RPMI7951 (cell line): ENCODE measurements at places on chromosomes 12 and 14. TPM values are rescaled to one million over a fixed set of nuclear protein-coding genes. Genes with fewer than 3 reads are reported as not detected.

The RDH16 gene
- total RNA-seq = 0.29 TPM in 1 of 2 replicates, not detected in the other

DNA sequence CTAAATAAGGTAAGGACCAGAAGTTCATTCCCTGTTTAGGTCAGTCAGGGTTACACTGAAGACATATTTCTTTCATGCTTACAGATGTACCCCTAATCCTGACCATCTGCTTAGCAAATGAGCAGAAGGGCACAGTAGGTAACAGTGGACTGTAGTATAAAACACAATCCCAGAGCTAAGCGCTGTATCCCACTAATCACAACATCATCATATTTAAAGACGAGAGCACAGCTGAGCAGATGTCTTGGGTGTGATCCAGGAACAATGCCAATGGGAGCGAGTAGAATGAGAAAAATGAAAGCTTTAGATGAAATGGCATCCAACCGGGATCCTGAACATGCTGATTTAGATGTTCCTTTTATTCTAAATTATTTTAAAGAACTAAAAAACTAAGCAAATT is 213.4 kb downstream of the CCER1 start:
- DNase-seq = no peak

DNA sequence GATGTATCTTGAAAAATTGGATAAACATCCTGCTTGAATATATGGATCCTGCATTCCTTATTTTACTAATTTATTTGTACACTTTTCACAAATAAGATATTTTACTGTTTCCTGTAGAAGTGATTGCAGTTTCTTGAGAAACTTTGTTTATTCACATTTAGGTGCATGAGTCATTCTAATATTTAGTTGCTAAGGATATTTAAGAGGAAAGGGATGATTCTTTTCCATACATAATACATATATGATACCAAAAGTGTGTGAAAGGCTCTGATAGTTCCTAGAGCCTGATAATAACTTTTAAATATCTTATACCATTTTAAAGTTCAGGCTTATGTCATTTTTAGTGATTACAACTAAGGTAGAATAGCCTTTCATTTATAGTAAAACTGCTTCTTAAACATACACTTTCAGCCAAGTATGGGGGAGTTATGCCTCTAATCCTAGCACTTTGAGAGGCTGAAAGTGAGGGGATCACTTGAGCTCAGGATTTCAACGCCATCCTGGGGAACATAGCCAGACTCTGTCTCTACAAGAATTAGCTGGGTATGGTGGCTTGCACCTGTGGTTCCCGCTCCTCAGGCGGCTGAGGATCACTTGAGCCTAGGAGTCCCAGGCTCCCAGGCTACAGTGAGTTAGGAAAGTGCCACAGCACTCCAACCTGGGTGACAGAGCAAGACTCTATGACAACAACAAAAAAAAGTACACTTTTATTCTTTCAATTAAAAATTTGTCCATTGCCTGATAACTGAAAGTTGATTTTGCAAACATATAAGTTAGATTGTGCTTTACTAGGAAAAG is 262.6 kb upstream of the LRIG3 start:
- DNase-seq = no peak

DNA sequence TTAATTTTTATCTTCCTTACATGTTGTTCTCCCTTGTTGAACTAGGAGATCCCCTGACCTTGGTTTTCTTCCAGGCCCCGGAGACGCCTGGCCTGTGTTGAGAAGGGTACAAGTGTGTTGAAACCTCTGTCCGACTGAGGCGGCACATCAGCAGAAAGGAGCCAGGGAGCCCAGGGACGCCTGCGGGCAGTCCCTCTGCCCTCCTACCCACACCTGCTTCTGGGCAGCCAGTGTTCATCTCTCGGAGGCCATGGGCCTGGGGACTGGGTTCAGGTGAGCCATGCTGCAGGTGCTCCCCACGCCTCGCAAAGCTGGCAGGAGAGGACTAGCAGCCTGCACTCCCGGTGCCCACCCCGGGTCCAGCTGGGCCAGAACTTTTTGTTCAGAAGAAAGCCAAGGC is 39.9 kb upstream of the EIF5 start:
- no peak for DNase-seq

GRCh38 chr14:99256483-99256874 is 15.5 kb downstream of the BCL11B start:
- no peak for DNase-seq

The MLEC gene
- 80.7 and 87.7 TPM in 2 replicates for total RNA-seq
